ENCODE measurements at places on chromosomes 12 and 14.
A peak's percentile ranks its signal among the peaks of the same experiment; 100 is the strongest.

- DNase-seq = no peak
Measured at GRCh38 chr14:90266441-90267154, 10.2 kb downstream of the PSMC1 start.

DNA sequence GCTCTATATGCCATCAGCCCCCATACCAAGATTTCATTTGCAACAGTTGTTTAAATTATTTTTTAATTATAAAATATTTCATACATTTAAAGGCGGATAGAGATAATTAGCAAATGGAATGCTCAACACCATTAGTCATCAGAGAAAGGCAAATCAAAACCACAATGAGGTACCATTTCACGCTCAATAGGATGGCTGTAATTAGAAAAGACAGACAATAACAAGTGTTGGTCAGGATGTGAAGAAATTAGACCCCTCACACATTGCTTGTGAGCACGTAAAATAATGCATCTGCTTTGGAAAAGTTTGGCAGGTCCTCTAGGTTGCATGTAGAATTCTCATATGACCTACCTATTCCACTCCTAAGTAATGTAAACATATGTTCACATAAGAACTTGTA lies 35.3 kb upstream of the EPS8 start:
- no peak for DNase-seq

GRCh38 chr14:55654243-55654642 lies 74.2 kb downstream of the KTN1 start:
- no peak for DNase-seq

- no peak for DNase-seq
Measured at GRCh38 chr12:31353750-31354708, 28.1 kb upstream of the SINHCAF start.

GRCh38 chr14:41362139-41362538 lies 244.5 kb upstream of the LRFN5 start:
- no peak for DNase-seq

DNA sequence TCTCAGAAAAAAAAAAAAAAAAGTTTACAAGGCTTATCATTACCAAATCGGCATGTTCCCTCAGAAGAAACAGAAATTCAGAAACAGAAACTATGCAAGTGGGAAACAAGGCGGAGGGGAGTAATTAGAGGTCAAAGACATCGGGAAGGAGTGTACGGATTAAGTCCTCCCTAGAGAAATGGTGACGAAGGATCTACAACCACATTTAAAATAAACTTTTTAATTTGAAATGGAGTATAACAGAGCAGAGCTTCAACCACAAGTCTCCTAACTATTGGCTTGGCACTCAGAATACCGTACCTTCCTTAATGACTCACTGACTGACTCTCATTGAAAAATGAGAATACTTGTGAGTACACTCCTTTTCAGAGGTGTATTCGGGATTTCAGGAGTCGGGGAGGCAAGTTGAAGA lies 908 bp downstream of the ENTPD5 start:
- DNase-seq = peak; percentile 3

GRCh38 chr14:100246809-100247428 lies 8.0 kb downstream of the YY1 start:
- no peak for DNase-seq

DNA sequence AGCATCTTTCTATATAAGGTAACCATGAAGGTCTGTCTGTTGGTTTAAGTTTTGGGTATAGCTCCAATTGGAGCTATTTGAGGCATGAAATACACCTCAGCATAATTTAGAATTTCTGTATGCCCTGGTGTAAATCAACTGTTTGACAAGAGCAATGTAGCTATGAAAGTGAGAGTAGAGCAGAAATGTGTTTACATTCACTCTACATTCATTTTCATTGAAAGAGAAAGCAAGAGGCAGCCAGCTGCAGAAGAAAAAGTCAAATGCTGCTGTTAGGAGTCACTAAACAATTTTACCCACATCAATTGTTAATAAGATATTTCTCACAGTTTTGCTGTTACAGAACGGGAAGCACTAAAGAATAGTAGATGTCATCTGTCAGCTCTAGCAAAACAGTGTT lies 252.5 kb downstream of the SLC6A15 start:
- DNase-seq = no peak

- DNase-seq = no peak
Measured at GRCh38 chr14:77763316-77763715, 2.4 kb upstream of the SNW1 start.

GRCh38 chr14:94907626-94908261 lies 137.8 kb upstream of the GSC start:
- DNase-seq = no peak

DNA sequence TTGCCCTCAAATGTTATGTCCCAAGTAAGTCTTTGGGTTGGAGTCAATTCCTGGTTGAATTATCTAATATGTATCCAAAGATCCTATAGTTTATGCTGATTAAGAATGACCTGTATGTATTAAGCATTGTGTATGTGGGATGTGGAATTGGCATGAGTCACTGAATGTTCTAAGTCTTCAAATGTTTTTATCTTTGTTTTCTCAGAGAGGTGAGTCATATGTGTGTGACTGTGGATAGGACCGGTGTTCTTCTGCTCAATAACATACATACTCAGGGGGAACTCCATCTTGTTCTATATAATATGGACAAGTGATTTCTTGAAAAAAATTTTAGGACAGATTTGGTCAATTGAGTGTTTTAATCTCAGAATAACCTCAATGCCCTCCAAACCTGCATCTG lies 57.9 kb downstream of the NAV3 start:
- no peak for DNase-seq

- no peak for DNase-seq
Measured at GRCh38 chr12:77049767-77050353, 15.5 kb downstream of the E2F7 start.

DNA sequence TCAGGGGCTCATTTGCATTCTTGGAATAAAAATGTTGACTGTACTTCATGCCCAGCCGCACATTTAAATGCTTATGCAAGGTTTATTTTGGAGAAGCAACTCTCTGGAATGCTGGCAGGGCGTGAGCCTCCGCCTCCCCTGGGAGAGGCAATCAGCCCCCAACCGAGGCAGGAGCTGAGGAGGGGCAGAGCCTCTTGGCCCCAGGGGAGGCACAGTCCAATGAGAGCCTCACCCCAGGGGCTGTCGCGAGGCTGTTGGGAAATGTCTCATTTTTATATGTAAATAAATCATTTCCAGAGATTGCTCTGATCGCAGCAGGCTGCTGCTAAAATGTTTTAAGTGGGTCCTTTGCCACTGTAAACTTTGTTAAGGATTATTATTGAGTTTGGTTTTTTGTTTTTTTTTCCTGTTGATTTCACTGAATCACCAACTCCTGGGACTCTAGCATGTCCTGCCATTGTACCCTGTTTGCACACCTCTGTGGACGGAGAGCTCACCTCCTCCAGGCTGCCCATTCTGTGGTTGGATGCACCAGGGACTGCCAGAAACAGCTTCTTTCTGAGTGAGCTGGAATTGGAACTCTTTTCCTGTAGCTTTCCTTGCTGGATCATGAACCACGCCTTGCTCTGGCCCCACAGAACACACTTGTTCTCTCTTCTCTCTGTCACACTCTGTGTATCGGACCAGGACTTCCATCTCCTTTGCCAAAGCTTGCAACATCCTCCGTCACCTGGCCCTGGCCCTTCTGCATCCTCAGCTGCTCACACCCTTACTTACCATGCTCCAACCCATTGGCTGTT lies 46.9 kb upstream of the FAM181A start:
- no peak for DNase-seq

GRCh38 chr12:54338698-54339296 lies 13.9 kb downstream of the COPZ1 start:
- DNase-seq = no peak

GRCh38 chr12:43882578-43883178 lies 46.8 kb downstream of the TMEM117 start:
- DNase-seq = no peak

GRCh38 chr14:54232735-54233134 lies 164.1 kb upstream of the CDKN3 start:
- no peak for DNase-seq

DNA sequence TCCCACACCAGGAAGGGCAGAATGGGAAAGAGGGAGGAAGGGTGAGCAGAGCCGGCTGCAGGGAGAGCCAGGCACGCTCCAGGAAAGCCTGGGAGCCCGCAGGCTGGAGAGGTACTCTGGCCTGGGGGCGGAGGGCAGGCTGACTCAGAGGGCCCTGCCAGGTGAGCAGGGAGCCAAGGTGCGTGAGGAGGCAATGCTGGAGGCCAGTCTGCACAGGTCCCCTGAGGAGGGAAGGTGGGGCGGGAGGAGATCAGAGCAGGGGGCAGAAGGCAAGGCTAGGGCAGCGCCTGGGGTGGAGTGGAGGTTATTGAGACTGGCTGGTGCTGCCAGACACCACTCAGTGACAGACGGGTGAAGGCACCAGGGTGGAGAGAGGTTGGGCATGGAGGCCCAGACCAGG lies 385.0 kb downstream of the BCL11B start:
- DNase-seq = no peak
